WERI-Rb-1 (cell line): ENCODE measurements at places on chromosomes 12 and 14.

- no peak for DNase-seq
These were observed 315.4 kb upstream of the KITLG start for GRCh38 chr12:88895634-88896033.

- no peak for DNase-seq
These were observed 252.3 kb downstream of the KTN1 start for GRCh38 chr14:55832122-55832911.

DNA sequence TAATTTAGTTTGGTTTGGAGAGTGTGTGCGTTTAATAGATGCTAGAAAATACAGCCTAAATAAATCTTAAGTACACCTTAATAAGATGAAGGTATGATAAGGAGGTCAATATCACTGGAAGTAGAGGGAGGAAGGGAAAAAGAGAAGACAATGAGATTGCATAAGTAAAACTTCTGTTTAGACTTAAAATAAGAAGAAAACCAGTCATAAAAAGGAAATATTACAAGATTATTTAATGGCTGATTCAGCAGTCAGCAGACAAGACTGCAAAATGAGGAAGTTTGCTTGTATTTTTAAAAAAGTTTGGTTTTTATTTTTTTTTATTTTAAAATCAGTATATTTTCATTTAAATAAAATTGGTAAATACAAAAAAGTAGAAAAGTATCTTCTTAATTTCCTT lies 3.2 kb downstream of the SLC38A6 start:
- no peak for DNase-seq

- no peak for DNase-seq
These were observed 50.4 kb downstream of the GCH1 start for GRCh38 chr14:54852215-54852614.

DNA sequence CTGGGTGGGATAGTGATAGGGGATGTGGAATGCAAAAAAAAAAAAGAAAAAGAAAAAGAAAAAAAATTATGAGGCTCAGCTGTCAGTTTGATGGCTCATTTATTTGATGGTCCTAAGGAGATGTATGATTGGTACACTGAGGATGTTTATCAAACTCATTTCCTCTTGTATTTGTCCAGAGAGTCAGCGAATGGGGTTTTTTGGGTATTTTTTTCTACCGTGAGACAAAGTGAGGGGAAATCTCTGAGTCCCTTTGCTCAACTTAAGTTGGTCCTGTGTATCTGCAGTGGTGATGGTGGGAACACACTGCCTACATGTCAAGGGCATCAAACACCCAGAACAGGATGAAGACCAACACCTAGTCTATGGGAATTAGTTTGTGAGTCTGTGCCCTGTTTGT lies 176.9 kb upstream of the HIF1A start:
- no peak for DNase-seq

DNA sequence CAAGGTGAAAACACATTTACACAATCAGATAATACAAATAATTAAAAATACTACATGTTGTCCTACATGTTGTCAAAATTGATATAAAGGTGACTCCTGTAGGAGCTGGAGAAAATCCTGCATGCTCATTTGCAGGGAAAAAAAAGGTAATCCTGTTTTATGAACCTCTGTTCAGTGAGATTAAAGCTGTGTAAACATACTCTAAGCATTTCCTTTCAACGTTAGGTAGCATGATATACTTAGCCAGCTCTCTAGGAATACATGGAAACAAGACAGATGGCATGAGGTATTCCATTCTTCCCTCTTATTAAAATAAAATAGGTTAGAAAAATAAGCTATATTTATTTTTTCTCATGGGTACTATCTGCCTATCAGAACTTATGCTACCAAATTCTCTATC lies 635.7 kb upstream of the FLRT2 start:
- no peak for DNase-seq

- no peak for DNase-seq
These were observed 844.3 kb downstream of the GALC start for GRCh38 chr14:87148655-87149054.

DNA sequence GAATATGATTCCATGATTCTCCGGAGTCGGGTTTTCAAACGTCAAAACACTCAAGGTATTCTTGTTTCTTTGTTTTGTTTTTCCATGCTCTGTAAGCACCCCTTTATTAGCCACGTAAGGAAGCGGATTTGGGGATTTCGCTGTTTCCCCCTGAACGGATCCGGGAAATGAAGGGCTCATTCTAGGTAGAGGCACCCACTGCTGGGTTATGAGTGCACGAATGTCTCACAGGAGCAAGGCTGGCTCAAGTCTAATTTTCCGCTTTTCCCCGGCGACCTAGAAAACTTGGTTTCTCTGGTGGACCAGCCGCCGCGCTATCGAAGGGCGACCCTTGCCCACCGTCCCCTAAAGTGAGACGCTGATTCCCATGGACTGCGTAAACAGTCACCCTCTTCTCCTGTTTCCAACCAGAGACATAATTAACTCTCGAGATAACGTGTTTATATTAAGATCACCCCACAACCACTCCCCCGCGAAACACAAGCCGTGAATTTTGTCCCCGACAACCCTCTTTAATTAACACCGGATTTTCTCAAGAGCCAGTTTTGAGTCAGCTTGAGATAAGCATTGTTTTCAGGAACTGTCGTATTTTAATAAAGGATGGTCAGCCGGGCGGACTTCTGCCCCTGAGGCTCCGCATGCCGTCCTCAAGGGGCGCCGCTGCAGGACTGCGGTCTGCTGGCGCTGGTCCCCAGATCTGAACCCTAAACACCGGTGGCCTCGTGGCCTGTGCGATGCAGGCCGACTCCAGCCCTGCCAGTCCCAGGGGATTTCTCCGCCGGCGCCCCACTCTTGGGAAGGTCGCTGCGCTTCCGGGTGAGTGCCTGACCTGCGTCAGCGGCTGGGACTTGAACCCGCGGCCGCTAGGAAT lies 515 bp upstream of the ABCC9 start:
- DNase-seq, result peak; percentile 14

DNA sequence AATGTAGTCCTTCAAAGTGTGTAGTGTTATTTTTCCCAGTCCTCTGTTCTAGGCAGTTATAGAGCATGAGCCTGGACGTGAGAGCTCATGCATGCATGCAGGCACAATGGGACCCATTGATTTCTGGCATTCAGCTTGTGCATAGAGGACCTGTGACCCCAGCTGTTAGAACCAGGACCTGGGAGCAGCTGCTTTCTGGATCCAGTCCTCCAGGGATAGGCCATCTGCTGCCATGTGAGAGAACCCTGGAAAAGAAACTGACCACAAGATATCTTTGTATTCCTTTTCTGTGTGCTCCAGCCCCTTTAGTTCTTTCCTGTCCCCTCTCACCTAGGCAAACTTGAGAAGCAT lies 76.9 kb downstream of the SUSD6 start:
- DNase-seq, result no peak

DNA sequence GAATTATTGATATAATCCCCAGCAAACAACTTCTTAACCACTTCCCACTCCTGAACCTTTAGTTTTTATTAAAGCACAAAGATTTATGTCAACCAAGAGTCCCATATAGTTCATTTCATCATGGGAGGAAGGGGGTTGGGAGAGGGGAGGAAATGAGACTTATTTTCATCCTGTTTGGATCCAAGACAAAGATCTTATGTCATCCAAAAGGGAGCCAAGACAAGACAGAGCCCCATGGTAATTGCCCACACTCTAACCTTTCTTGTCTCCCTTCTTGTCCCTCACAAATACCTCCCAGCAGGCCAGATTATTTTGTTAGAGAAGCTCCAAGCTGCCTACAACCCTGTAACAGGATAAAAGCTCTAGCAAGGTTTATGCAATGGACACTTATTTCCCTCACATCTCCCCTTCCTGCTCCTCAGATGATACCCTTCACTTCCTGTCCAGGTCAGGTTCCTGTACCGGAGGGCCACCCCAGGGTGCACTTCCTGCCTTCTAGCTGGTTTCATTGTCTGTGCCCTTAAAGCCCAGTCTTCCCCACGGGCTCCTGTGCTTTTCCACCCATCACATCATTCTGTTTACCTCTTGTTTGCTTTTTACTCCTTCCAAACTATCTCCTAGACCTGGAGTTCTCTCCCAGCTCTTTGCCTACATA lies 123.7 kb upstream of the MDM1 start:
- no peak for DNase-seq

GRCh38 chr14:102655137-102655536 lies 62.7 kb downstream of the RCOR1 start:
- DNase-seq, result no peak

DNA sequence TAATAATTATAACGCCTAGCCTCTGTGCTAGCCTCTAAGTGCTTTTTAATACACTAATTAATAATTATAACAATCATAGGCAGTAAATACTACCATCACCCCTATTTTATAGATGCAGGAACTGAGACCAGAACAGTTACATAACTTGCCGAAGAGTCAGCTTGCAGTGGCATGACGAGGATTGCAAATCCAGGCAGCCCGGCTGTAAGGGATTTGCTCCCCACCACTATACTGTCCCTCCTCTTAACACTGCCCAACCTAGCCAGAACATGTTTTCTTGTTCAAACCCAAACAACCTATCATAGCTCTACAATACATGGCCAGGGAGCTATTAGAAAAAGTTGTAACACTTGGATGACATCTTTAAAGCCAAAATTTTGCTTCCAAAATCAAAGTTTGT lies 33.9 kb upstream of the VASH1 start:
- no peak for DNase-seq

DNA sequence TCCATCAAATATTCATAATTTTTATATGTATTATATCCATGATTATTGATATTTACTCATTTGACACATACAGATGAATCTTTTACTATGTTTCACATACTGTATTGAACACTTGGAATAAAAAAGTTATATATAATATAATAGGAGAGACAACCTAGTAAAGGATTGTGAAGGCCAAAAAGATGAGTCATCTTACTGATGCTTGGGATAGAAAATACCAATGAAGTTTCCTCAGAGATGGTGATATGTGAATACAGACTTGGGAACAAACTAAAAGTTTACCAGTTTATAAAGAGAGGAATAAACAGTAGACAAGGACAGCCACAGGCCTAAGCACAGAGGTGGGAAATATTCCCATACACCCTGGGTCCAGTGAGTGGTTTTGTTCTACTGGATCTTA lies 743.9 kb upstream of the FLRT2 start:
- DNase-seq, result no peak

- DNase-seq, result no peak
These were observed 118.9 kb downstream of the STAB2 start for GRCh38 chr12:103705927-103706326.

- DNase-seq, result no peak
These were observed 1.3 kb downstream of the DDX51 start for GRCh38 chr12:132142679-132143335.

DNA sequence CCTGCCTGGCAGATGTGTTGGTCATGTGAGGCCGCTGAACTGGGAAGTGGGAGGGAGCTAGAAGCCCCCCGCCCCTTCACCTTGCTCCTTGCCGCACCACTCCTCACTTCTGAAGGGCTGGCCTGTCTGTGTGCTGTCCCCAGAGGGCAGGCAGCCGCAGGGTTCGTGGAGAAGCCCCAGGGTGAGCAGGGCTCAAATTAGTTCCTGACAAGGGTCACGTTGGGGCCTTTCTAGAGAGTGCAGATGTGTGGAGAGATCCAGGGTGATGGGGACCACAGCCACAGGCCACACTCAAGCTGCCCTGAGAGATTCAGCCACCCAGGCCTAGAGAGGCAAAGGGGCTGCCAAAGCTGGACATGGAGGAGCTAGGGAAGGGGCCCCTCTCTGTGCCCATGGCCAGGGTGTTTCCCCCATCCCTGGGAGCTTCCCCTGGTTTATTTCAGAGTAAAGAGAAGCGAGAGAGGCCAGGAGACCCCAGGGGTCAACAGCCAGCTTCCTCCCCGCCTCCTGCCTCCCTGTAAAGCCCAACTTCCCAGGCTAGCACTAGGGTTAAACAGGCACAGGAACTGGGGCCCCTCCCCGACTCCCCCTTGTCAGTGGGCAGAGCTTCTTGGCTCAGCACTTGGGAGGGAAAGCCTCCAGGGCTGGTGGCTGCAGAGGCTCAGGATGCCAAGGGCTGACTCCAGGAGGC lies 16.2 kb downstream of the SLC25A29 start:
- DNase-seq, result no peak

GRCh38 chr12:172732-173161 lies 41.2 kb downstream of the SLC6A12 start:
- DNase-seq, result no peak

GRCh38 chr12:87612996-87613395 lies 416.2 kb downstream of the C12orf50 start:
- no peak for DNase-seq

DNA sequence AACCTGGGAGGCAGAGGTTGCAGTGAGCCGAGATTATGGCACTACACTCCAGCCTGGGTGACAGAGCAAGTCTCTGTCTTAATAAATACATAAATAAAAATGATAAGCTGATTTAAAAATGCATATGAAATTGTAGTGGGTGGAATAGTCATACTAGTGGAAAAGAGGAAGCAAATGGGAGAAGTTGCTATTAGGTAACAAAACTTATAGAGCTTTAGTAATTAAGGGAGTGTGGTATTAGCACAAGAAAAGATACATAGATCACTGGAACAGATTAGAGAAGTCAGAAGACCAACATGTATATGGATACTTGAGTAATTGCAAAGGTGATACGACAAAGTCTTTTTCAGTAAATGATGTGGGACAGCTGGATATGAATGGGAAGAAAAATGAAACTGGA lies 26.5 kb downstream of the TECPR2 start:
- DNase-seq, result no peak

GRCh38 chr12:93785249-93786010 lies 108.3 kb downstream of the CRADD start:
- no peak for DNase-seq

- no peak for DNase-seq
These were observed 26.3 kb upstream of the KCNH3 start for GRCh38 chr12:49512546-49512945.

DNA sequence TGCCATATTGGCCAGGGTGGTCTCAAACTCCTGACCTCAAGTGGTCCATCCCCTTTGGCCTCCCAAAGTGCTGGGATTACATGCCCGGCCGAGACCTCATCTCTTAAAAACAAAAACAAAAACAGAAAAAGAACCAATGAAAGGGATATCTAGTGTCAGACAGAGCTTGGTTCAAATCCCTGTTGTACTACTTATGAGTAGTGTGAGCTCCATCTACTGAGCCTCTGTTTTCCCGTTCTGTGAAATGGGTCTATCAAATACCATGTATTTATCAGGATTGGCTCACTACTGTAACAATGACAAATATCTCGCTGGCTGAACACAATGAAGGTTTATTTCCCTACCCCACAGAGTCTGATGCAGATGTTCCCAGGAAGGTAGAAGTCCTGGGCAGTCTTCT lies 36.9 kb upstream of the HNF1A start:
- no peak for DNase-seq
